ENCODE measurements at places on chromosomes 1 and 21.

DNA sequence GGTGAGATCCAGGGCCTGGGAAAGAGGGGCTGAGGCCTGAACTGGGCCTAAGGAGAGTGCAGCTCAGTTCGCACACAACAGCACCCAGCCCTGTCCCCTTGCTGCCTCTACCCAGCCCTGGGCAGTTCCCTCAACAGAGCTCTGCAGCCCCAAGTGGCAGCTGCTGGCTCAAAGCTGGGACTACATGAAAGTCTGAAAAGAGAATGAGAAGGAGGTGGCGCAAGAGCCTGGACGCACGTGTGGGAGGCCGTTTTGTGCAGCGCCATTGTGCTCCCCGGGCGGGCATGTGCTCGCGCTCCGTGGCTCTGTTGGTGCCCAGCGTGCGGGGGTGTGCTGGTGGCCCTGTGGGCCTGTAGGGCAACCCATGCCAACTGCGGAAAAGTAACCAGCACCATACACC, 10.3 kb downstream of the GPR37L1 start:
- DNase-seq: no peak

DNA sequence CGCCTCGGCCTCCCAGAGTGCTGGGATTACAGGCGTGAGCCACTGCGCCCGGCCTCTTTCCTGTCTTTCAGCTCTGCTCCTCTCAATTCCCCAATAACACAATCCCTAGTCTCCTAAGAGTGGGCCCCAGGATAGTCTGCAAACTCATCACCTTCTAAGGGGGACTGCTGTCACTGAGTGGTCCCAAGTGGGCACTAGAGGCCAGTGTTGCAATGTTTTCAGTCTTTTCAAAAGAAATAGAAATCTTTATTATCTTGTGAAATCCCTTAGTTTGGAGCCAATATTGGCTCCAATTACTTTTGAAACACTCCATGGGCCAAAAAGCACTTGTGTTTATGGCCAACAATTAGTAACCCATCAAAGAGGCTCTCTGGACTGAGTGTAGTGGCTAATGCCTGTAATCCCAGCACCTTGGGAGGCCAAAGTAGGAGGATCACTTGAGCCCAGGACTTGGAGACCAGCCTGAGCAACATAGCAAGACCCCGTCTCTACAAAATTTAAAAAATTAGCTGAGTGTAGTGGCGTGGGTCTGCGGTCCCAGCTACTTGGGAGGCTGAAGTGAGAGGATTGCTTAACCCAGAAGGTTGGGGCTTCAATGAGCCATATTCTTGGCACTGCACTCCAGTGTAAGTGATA, 28.6 kb upstream of the ZNF697 start:
- no peak for DNase-seq

GRCh38 chr1:32896451-32896850, 4.7 kb downstream of the TMEM54 start:
- no peak for DNase-seq

DNA sequence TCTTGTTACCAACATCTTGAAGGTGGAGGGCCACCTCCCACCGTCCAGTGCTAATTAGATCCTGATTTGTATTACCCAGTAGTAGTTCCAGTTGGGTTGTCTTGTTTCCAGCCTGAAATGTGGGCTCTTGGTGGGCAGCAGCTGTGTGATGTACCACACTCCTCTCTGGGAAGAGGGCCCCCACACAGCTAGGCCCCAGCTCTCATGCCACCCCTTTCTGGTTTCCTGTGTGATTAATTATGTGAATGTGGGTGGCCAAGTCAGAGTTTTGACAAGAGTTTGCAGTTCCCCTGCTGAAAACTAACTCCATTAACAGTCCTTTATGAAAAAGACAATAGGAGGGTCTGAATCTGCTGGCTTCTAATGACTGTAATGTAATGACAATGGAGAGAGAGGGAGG, 3.8 kb downstream of the HMGB4 start:
- no peak for DNase-seq

DNA sequence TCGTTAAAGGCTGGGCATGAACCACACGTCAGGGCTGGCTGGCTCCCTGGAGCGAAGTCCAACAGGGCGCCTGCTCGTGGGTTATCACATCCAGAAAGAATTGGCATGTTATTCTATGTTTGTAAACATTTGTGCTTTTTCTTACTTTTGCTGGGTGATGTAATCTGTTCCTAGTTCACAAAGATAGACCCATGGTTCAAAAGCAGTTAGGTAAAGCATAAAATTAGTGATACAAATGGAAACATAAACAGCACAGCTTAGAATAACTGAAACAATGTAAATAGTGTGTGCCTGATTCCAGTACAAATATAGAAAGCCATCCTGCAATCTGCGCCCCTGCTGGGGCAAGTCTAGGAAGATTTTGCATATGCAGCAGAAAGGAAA, 184.0 kb upstream of the C1orf174 start:
- DNase-seq: no peak

DNA sequence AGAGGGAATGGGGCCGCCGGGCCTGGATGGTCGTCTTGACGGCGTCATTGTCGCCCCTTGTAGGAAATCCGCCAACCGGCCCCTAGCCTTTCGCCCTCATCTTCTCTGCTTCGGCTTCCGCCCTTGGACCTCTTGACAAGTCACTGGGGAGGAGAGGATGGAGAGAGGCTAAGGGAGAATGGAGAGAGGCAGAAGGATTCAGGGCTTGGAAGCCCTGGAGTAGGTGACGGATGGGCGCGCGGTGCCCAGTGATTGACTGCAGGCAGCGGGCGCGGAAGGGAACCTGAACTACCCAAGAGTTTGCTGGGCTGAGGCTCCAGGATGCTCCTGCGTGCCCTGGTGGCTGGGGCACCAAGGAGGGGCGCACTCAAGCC, 651 bp downstream of the PDE4B start:
- no peak for DNase-seq
